ENCODE measurements at places on chromosomes 4 and X. TPM values are rescaled to one million over a fixed set of nuclear protein-coding genes. Genes with fewer than 3 reads are reported as not detected.

DNA sequence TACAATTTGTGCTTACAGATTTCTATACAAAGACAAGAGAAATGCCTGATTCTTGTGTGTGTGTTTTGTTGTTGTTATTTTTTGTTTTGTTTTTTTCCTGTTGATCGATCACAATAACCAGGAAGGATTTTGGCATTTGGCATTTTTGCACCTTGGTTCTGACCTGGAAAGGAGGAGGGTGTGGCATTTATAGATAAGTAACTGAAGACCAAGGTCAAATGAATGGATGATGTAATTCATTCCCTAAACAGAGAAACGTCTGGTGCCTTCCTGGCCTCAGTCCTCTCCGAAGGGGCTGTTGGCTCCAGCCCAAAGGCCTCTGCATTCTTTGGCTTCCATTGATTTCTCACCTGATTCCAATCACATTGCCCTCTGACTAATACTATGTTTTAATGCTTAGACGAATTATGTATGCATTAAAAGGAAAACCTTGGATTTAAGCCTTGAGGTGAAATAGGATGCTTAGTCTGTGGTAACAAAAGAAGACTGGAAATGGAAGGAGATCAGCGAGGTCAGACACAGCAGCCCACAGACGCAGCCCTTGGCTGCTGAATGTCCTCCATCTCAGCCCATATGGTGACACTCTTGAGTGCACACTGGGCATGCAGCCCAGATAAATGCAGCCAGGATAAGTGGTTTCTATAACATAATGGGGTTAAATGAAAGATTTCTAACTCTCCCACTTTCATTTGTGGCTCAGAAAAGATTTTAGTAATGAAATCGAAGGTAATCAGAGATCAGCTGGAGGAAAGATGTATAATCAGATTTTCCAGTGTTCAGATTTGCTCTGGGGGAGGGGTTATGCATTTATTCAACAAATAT, 60.5 kb upstream of the TRIM2 start:
- no peak for DNase-seq

GRCh38 chrX:37684973-37685372, 618 bp upstream of the XK start:
- no peak for DNase-seq

GRCh38 chr4:60033826-60034225, 1166.3 kb upstream of the ADGRL3 start:
- DNase-seq = no peak

DNA sequence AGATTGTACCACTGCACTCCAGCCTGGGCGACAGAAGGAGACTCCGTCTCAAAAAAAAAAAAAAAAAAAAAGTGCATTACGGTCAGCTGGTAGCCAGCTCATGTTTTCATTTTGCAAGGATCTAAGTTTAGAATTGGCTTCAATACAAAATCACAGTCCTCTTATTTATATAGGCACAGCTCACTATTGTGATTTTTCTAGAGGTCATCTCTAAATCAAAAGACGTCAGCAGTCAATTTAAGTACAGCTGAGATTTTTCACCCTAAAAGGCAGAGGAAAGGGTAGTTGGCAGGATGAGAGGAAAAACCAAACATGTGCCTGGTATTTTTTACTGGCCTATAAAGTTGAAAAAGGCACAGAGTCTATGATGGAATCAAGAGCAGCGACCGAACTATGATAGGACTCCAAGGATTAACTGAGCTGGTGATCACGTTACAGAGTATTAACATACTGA, 30.8 kb downstream of the ASB5 start:
- no peak for DNase-seq

- no peak for DNase-seq
Measured at GRCh38 chr4:149311076-149311475, 504.6 kb downstream of the IQCM start.

DNA sequence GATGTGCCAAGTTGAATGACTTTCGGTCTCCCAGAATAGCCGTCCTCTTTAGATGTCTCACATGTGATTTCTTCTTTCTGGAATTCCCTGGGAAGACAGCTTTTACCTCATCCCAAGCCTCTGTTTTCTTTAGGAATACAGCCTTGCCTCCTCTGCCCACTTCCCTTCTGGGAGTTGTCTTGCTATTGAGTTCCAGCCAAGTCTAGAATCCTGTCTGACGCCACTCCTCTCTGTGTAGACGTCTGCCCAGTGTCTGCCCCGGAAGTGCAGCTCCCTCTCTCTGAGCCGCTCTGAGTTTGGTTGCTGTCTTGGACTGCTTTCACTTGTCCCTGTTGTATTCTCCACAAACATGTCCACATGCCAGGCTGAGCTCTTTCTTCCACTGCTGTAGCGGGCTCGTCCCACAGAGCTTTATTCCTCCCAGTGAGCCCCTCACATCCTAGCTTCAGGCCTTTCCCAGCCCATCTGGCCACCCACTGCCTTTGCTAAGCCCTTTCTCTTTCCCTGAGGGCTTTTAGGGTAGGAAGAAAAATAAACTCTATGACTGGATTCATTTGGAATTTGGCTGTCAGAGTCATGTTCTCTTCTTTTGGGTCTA, 9.0 kb upstream of the IGFBP7 start:
- no peak for DNase-seq

DNA sequence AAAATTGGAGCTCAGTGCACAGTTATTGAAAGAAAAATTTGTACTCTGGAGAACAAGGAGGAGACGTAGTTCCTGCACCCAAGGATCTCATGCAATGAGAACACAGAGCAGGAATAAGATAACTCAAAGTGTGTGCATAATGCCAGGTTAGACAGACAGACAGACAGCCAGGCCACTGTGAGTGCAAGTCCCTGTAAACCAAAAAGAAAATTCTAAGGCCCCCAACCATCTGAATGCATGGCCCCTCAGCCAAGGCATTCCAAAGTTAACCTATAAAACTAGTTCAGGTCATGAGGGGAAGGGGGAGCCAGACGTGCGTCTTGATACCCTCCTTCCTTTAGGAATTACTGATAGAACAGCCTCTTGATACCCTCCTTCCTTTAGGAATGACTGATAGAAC, 94.5 kb upstream of the ENPP6 start:
- no peak for DNase-seq

- no peak for DNase-seq
Measured at GRCh38 chrX:39065051-39065871, 264.0 kb downstream of the MID1IP1 start.

DNA sequence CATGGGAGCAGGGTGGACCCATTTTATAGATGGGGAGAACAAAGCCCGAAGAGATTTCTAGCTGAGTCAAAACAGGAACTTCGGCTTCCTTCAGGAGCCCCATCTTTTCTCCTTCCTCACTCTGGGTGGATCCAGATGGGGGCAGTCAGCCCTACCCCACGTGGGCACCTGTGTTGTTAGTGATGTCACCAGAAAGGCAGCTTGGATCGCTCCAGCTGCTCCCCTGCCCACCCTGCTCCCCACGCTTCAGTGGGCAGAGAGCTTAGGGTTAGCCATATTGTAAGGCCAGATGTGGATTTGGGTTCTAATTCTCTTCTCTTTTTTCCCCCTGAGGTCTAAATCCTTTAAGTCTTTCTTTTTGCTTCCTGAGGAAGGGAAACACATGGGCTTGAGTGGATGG, 132.3 kb upstream of the PJA1 start:
- no peak for DNase-seq

DNA sequence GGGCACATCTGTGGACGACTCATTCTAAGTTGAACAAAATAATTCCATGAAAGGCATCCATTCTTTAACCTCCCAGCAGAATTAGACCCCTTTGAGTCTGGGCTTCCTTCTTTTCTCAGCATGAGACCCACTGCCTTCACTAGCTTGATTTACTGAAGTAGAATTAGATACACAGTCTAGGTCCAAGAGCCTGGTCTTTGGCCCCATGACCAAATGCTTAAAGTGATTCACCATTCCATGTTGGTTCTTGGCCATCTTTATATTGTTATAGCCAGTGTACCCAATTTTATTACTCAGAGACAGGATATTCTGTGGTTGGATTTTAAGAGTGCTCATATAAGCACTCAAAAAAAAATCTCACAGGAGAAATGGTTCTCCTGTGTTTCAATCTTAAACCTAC, 155.3 kb upstream of the GPC4 start:
- no peak for DNase-seq

GRCh38 chrX:4397471-4397870, 684.0 kb upstream of the PRKX start:
- DNase-seq = no peak

GAGE12D gene
- total RNA-seq = not detected
